T-helper 2 cell (primary cell): ENCODE measurements at places on chromosomes 3 and 15.

DNA sequence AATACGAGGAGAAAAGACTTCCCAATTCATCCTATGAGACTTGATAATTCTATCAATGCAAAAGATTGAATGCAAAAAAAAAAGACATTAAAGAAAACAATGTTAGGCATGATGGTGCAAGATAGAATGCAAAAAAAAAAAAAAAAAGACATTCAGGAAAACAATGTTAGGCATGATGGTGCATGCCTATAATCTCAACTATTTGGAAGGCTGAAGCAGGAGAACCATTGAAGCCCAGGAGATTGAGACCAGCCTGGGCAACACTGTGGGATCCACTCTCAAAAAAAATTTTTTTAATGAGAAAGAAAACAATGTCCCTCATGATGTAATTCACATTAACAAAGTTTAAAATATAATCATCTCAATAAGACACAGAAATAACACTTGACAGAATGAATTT lies 75.9 kb downstream of the MYO9A start:
- no peak for DNase-seq

GRCh38 chr15:53297828-53298227 lies 461.6 kb downstream of the WDR72 start:
- no peak for DNase-seq

GRCh38 chr3:65262548-65262947 lies 574.7 kb upstream of the ADAMTS9 start:
- no peak for DNase-seq

GRCh38 chr3:29544701-29545363 lies 264.0 kb downstream of the RBMS3 start:
- no peak for DNase-seq

DNA sequence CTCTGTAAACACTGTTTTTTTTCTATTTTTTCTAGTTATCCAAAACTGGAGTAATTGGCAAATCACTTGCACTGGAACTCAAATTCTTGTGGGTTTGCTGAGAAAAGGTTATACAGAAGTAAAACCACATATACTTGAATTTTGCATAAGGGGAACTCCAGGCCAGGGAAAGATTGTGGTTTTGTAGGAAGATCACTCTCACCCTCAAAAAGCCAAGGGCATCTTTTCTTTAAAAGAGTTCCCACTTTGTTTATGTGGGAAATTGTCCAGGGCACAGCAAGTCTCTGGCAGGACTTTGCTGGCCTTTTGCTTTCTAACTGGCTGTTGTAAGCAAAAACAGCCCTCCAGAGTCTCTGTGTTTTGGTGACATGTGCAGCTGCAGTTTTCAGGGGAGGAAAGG lies 340.3 kb upstream of the RBMS3 start:
- DNase-seq: no peak

GRCh38 chr3:122312826-122313225 lies 12.2 kb upstream of the CSTA start:
- DNase-seq: no peak
